T-helper 17 cell (primary cell): ENCODE measurements at places on chromosomes 13 and 19. TPM values are rescaled to one million over a fixed set of nuclear protein-coding genes. Genes with fewer than 3 reads are reported as not detected.

GRCh38 chr13:62473944-62474237, 1058.2 kb upstream of the PCDH20 start:
- no peak overlapping the region for H3K27ac ChIP-seq
- no peaks in the 10 kb centered on the region for H3K27me3 ChIP-seq
- no peaks in the 10 kb centered on the region for H3K4me1 ChIP-seq
- H3K36me3 ChIP-seq = no peaks in the 10 kb centered on the region
- no peak overlapping the region for H3K4me3 ChIP-seq

DNA sequence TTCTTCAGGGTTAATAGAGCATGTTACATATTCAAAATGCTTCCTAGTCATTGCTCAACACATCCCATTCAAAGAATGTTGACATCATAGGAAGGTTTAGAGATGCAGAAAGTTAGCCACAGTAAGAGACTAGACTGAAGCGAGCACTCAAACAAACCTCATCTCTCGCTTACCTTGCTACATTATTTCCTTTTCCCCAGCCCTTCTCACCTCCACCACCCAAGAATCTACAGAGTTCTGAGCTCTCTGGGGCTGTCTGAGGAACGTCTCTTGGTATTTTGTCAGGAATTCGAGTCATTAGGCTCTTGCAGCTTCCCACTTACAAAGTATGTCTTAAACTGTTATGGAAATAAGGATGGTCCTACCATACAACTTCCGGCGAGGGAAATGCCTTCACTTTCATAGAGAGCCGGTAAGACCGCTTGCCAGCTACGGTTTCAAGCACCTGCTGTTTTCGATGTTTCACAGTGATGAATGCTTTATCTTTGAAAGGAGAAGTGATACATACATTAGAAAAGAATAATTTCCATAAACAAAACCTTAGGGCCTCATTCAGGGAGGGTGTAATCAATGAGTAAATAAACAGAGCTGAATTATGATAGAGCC, 65.1 kb downstream of the FLT1 start:
- no peak overlapping the region for H3K27ac ChIP-seq
- peaks cover 3% of the 10 kb centered on the region for H3K4me1 ChIP-seq
- peaks cover 33% of the 10 kb centered on the region for H3K27me3 ChIP-seq
- no peak overlapping the region for H3K4me3 ChIP-seq
- no peaks in the 10 kb centered on the region for H3K36me3 ChIP-seq
- DNase-seq = no peak

DNA sequence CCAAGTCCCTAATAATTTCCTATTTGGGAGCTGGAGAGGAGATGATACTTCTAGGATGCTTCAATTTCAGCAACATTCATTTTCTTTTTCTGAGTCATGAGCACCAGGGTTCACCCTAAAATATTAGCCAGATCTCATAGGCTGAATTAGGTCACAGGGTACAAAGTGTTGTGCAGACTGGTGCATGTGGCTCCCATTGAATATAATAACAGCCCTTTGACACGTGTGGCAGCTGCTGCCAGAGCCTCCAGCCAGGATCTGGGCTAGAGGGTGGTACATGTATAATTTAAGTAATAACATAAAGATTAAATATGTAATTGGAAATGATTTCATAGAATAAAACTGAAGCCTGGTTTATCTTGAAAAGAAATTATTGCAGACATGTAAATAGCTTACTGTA, 244.9 kb downstream of the ATP8A2 start:
- no peaks in the 10 kb centered on the region for H3K36me3 ChIP-seq
- H3K4me1 ChIP-seq = no peaks in the 10 kb centered on the region
- no peak overlapping the region for H3K27ac ChIP-seq

DNA sequence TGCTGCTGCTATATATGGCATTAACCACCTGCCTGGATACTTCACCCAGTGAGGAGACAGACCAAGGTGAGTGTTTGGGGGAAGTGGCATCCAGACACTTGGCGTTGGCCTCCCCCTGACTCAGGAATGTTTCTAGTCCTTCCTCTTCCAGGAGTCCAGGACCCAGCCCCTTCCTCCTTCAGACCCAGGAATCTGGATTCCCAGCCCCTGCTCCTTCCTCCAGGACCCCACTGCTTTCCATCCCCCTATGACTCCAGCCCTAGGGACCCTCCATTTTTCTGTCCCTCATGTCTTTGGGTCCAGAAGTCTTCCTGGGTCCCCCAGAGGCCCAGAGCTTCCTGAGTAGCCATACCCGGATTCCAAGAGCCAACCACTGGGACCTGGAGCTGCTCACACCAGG, 2.1 kb downstream of the PRRG2 start:
- DNase-seq = no peak
- H3K36me3 ChIP-seq = peaks cover 2% of the 10 kb centered on the region
- no peaks in the 10 kb centered on the region for H3K27me3 ChIP-seq
- H3K27ac ChIP-seq = no peak overlapping the region
- H3K4me1 ChIP-seq = peaks cover 18% of the 10 kb centered on the region

Gene ZNF626
- 8.1 TPM for total RNA-seq

GRCh38 chr13:96229356-96229755, 139.4 kb downstream of the HS6ST3 start:
- no peak overlapping the region for H3K27ac ChIP-seq
- no peak overlapping the region for H3K4me3 ChIP-seq
- no peaks in the 10 kb centered on the region for H3K36me3 ChIP-seq
- H3K27me3 ChIP-seq = no peaks in the 10 kb centered on the region

DNA sequence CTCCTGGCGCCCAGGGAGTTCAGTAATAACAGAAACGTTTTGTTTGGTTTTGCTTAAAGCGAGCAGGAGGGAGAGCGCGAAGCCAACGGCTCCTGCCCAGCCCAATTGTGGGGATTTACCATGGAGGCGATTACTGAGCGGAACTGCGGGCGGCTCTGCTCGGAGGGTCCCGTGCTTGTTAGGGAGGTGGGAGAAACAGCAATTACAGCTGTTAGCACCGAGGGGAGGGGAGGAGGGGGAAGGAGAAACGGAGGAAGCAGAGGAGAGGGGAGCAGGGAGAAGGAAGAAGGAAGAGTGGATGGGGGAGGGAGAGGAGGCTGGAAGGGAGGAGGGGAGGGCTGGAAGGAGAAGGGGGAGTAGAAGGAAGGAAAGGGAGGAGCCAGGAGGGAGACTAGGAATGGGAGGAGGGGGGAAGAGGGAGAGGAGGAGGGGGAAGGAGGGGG, 7.7 kb upstream of the ONECUT3 start:
- H3K27me3 ChIP-seq = peaks cover 25% of the 10 kb centered on the region
- no peak for DNase-seq
- no peak overlapping the region for H3K4me3 ChIP-seq
- no peaks in the 10 kb centered on the region for H3K36me3 ChIP-seq

DNA sequence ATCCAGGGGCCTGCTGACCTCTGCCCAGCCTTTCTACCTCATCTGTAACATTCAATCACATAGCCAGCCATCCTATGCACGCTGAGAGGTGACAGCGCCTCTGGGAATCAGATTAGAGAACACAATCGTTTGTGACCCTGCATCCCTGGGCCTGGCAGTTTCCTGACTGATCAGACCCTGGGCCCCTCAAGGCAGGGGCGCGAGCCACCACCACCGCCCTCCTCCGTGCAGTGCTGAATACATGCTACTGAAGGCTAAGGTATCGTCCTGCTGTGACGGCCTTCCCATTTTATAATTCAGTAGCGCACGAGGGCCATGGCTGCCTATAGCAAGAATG, 1.3 kb downstream of the TMTC4 start:
- no peaks in the 10 kb centered on the region for H3K27me3 ChIP-seq
- H3K4me1 ChIP-seq = peaks cover 32% of the 10 kb centered on the region
- DNase-seq = no peak
- peaks cover 9% of the 10 kb centered on the region for H3K36me3 ChIP-seq
- peak overlapping the region; percentile 97 for H3K4me3 ChIP-seq

DNA sequence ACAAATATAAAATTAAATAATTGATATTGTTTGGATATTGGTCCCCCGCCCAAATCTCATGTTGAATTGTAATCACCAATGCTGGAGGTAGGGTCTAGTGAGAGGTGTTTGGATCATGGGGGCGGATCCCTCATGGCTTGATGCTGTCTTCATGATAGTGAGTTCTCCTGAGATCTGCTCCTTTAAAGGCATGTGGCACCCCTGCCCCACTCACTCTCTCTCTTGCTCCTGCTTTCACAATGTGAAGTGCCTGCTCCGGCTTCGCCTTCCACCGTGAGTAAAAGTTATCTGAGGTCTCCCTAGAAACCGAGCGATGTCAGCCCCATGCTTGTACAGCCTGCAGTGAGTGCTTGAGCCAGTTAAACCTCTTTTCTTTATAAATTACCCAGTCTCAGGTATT, 248.2 kb downstream of the PCDH9 start:
- H3K4me3 ChIP-seq = no peak overlapping the region
- H3K36me3 ChIP-seq = no peaks in the 10 kb centered on the region
- H3K27ac ChIP-seq = no peak overlapping the region
- H3K27me3 ChIP-seq = no peaks in the 10 kb centered on the region
